AG09309 (cell line): ENCODE measurements at places on chromosomes 13 and 19.
A peak's percentile ranks its signal among the peaks of the same experiment; 100 is the strongest.

DNA sequence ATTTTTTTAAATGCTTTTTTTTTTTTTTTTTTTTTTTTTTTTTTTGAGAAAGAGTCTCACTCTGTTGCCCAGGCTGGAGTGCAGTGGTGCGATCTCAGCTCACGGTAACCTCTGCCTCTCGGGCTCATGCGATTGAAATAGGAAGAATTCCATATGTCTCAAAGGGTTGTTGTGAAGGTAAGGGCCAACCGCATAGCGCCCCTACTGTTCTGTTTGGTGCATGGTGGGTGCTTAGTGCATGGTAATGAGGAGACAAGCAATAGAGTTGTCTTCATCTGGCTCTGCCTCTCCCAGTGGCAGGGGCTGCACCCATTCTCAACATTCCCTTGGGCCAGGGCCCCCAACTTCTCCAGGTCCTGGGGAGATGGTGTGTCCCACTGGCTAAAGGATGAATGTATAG, 68.7 kb downstream of the RASL11A start:
- no peak for DNase-seq

DNA sequence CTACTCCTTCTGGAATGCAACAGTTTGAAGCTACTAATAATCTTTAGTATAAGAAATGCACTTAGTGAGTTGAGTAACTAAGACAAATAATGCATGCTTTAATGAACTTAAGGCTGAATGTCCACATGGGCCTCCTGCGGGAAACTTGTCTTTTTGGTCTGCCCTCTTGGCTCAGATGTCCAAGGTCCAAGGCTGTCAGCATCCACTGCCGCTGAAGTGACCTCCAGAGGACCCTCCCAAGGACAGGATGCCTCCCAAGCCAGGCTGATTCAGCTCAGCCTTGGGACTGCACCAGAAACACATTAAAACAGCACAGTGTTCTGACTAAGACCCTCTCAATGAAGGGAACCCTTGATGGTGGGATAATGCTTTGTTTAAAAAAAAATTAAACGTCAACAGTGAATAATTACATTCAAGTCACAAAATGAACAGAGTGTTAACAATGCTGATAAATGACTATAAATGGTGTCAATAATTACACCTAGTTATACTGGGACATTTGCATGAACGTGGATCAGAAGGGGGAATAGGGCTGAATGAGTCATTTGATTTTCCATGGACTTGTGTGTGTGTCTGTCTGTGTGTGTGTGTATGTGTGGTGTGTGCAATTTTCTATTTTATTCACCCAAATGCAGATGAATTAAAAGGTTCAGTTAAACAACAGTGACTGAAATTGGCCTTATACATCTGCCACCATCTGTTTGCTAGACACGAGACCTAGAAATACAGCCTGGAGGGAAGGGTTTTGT, 150.5 kb downstream of the COL4A1 start:
- DNase-seq, result no peak

DNA sequence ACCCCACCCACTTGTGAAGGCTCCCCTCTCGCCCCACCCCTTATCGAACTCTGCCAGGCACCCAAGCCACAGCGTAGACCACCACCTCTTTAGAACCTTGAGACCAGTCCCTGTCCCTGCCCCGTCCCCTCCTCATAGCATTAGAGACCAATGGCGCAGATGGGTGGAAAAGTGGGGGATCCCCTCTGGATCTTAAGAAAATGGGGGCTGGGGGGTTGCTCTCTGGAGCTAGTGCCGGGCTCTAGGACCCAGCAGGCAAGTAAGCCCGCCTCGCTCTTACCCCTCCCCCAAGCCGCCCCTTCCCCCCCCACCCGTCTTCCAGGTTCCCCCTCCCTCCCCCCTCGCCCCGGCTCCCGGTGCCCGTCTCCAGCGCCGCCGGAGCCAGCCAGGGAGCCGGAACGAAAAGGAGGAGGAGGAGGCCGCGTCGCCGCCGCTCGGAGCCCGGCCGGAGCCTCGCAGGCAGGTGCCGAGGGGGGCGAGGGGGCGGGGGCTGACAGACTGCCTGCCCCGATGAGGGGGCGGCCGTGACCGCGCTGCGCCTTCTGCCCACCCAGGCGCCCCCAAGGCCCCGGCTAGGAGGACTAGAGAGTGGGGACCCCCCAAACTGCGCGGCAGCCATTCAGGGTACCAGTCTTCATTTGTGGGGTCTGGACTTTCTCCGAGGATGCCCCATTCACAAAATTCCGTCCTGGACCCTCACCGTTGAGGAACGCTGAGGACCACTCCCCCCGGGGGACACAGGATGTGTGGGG, at the start of gene SPRED3:
SPRED3 (plus strand) TSS at position 349 of the 752 bp plus-strand sequence. CDS start 1,606 bp downstream, outside the sequence.
- no peak for DNase-seq

- no peak for DNase-seq
Measured at GRCh38 chr13:95503662-95504061, 48.9 kb upstream of the CLDN10 start.

DNA sequence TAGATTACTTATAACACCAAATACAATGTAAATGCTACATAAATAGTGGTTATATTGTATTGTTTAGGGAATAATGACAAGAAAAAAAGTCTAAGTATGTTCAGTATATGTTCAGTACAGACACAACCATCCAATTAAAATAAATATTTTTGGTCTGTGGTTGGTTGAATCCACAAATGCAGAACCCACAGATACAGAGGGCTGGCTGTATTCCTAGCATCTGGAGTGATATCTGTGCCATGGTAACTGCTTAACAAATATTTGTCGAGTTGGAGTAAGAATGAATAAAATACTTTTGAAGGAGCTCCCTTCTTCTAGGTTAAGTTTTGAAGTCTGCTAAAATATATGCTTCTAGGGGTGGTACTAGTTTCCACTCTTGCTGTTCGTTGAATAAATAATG, 241.0 kb downstream of the KLF5 start:
- DNase-seq, result no peak

DNA sequence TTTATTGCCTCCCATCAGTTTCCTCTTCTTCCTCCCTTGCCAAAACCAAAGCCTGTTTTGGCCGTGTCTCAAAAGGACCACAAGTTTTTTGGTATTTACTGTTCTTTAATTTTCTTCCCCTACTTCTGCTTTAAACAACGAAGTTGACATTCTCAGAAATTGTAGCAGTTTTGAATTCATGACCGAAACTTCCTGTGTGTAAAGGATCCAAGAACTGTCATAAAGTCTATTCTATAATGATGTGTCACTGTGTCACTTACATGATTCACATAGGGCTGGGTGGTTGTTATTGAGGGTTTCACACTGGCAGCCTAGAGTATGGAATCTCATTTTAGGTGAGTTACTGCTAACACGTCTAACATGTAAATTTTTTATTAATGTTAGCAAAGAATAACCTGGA, 741.0 kb upstream of the KLHL1 start:
- no peak for DNase-seq

GRCh38 chr13:79282976-79283375, 123.1 kb downstream of the RBM26 start:
- no peak for DNase-seq

DNA sequence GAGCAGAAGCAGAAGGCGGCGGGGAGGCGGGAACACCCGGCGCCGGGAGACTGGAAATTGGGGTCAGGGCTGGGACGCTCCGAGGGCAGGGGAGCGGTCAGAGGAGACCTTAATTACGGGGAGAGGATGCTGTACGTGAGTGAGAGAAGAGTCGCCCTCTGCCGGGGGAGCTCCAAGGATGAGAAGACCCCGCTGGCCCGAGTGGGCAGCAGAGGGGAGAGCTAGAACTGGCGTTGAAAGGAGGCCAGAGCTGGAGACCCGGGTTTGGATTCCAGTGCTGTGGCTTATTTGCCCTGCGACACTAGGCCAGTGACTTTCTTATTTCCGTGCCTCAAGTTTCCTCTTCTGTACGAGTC, 536 bp downstream of the FAM32A start:
- no peak for DNase-seq

DNA sequence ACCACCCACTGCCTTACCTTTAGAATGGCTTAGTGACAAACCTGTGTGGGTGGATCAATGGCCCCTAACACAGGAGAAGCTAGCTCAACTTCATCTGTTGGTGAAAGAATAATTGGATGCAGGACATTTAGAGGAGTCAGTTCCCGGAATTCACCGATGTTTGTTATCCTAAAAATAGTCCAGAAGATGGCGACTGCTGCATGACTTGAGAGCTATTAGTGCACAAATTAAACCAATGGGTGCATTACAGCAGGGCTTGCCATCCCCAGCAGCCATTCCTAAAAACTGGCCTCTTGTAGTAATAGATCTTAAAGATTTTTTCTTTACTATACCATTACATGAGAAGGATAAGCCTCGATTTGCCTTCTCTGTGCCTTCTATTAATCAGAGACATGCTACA, 46.8 kb upstream of the ZNF726 start:
- DNase-seq, result no peak

DNA sequence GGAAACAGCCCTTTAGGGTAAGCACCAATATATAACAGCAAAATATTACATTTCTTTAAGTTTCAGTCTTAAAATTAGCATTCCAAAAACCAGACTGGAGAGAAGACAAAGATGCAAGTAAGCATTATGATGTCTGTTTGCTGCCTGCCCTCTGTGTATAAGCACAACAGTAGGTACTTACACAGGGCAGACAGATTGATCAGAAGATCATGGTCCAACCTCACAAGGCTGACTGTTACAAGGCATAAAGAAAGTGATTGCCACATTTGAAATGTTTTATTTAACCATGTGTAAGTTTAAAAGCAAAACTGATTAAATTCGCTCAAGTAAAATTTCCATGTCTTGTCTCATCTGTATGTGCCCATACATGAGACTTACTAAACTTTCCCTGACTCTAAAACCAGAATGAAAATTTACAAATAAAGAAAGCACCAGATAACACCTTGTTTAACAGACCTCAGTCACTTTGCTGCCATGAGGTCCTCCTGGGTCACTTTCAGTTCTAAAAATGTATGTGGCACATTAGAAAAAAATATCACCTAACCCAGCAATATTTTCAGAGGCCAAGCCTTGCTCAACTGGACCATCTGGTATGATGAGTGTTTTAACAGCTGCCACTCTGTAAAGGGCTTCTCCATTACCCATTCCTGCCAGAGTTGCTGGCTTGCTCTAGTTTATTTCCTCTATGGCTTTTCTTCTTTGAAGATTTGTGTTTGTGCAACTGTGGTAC, 297.0 kb downstream of the RBM26 start:
- DNase-seq, result no peak

GRCh38 chr13:34107806-34108205, 289.9 kb downstream of the RFC3 start:
- DNase-seq, result no peak

GRCh38 chr19:8355631-8356402, 8.1 kb upstream of the ANGPTL4 start:
- DNase-seq, result peak; percentile 91

DNA sequence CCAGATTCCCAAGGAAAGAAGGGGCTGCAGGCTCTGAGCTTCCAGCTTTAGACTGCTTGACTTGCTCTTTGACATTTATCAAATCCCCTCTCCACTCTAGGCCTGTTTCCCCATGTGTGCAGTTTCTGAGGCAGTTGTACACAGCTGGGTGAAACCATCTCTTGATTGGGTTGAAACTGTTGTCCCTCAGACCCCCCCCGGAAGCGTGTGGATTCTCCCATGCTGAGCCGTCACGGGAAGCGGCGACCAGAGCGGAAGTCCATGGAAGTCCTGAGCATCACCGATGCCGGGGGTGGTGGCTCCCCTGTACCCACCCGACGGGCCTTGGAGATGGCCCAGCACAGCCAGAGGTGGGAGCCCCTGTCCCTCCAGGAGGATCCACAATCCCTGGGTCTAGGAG, 19.7 kb downstream of the BRSK1 start:
- no peak for DNase-seq

GRCh38 chr19:52296400-52296772, 583 bp upstream of the ZNF480 start:
- DNase-seq, result no peak

GRCh38 chr19:45179072-45179891, 698 bp downstream of the BLOC1S3 start:
- DNase-seq, result no peak

- no peak for DNase-seq
Measured at GRCh38 chr13:49371943-49372613, 71.8 kb downstream of the CAB39L start.

- DNase-seq, result no peak
Measured at GRCh38 chr13:38348861-38349389, 726 bp upstream of the UFM1 start.

GRCh38 chr13:48163061-48163460, 68.2 kb upstream of the MED4 start:
- no peak for DNase-seq

DNA sequence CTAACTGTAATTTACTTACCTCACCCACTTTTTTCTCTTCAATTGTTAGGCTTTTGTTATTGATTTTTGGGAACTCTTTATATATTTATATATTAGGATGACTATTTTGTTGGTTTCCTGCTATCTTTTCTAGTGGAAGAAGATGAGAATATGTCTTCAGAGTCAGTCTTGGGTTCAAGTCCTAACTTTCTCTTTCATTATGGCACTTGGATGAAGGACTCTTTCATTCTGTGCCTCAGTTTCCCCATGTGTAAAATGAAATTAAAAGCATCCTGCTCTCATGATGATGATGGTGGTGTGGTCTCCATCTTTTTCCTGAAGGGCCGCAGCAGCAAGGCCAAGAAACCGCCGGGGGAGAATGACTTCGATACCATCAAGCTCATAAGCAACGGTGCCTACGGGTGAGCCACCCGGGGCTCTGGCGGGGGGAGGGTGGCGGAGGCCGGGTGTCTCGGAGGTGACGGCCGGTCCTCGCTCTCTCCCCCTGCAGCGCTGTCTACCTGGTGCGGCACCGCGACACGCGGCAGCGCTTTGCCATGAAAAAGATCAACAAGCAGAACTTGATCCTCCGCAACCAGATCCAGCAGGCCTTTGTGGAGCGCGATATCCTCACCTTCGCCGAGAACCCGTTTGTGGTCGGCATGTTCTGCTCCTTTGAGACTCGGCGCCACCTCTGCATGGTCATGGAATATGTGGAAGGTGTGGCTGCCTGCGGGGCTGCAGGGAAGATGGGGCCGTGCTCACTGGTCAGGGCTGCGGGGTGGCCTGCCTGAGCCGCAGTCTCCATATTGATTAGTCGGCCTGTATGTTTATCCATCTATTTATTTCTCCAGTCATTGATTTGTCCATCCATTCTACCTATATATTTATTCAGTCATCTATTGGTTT, 20.0 kb downstream of the MAST1 start:
- DNase-seq, result no peak

- DNase-seq, result no peak
Measured at GRCh38 chr13:69458013-69458412, 649.6 kb upstream of the ATXN8OS start.

DNA sequence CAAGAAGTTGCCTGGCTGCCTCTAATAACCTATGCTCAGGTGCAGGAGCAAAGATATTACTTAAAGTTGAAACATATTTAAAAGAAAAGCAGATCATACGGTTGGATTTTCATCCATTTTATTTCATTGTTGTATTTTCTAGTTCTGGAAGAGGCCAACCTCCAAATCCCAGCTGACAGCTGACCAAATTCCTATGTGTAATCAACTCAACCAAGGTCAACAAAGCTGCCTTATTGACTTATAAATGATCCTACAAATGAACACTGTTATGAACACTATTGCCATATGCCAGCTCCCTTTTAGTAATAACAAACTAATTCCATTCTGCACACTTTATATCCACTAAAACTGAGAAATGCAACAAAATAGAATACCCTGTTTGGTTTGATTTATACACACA, 1537.4 kb downstream of the SLITRK1 start:
- DNase-seq, result no peak

- DNase-seq, result no peak
Measured at GRCh38 chr19:3096267-3096901, 2.2 kb downstream of the GNA11 start.

- no peak for DNase-seq
Measured at GRCh38 chr13:23609874-23610576, 39.8 kb downstream of the TNFRSF19 start.
